Activated T-helper 1 cell treated with anti-CD3 and anti-CD28 coated beads, Interleukin-2, amount 50 U/mL, for 16 hours (primary cell): ENCODE measurements at places on chromosomes 16 and 17.

GRCh38 chr17:67074781-67075180, 30.4 kb downstream of the CACNG1 start:
- no peak for DNase-seq

- DNase-seq, result no peak
These were observed 6.0 kb downstream of the NDUFAF8 start for GRCh38 chr17:81245024-81245664.

GRCh38 chr16:8943966-8944759, 19.5 kb downstream of the USP7 start:
- no peak for DNase-seq

DNA sequence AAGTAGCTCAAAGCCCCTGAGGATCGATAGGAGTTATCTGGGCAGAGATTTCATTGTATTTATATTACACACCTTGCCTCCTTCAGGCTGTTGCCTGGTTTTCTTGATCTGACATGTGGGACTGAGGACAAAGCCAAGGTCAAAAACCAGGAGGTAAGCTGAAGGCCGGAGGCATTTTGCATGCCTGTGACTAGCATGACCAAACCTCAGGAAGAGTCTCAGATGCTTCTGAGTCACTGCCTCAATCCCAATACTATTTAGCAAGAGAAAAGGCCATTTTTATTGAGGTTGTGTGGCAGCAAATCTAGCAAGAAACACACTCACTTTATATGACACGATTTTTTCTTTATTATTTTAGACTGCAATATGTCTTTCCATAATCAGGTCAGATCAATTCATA, 968.1 kb downstream of the CDH11 start:
- no peak for DNase-seq

DNA sequence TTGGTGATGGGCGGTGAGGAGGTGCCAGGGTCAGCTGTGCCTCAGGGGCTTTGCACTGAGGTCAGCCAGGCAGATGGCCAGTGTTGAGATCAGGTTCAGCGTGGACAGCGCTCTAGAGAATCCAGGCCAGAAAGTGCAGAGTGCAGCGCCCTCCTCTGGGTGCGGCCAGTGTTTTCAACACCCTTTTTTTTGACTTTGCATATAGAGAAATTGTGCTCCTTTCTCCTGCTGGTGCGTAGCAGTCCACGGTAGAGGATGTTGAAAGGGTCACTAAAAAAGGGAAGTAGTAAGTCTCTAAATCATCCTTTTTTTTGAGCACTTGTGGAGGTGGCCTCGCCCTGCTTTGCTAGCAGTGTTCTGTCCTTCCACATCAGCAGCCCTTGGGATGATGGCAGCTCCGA, 53.9 kb downstream of the BANP start:
- DNase-seq, result no peak

GRCh38 chr16:24667244-24667764, 62.1 kb upstream of the TNRC6A start:
- no peak for DNase-seq

DNA sequence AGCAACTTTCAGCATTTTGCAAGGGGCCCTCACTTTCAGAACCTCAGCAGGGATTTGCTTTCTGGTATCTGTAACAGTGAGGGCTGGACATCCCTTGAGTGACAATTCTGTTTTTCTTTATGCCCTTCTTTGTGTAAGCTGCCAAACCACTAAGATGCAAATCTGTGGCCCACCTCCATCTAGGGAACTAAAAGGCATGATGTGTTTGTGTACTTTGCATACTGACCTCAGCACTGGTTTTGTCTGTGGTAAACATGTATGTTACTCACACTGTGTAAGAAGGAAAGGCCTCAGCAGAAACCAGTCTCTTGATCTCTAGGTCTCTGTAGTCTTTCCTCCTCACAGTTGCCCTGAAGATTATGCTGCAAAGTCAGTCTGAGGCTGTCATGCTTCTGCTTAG, 396.6 kb upstream of the DYNLRB2 start:
- no peak for DNase-seq

GRCh38 chr17:49753959-49754391, 10.0 kb downstream of the FAM117A start:
- no peak for DNase-seq

DNA sequence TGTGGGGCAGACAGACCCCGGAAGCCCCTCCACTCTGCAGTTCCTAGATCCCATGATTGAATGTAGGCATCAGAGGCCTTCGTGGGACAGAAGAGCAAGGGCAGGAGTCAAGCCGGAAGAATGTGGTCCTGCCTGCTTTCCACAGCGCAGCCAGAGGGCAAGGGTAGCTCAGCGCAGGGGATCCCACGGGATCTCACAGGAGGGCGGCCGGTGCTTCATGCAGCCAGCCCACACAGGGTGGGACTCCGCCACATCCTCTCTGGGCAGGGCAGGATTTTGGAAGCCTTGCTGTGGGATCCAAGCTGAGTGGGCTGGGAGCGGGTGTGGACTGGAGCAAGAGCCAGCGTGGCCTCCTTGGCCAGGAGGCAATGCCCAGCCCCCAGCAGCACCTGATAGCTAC, 13.0 kb downstream of the KATNB1 start:
- DNase-seq, result no peak

- DNase-seq, result no peak
These were observed 4.4 kb downstream of the TBX6 start for GRCh38 chr16:30087181-30087898.
